ENCODE measurements at places on chromosomes 1 and 21.

- no peak for DNase-seq
These were observed 904 bp downstream of the KLF17 start for GRCh38 chr1:44119525-44119924.

- DNase-seq = no peak
These were observed 1699.6 kb downstream of the KCNT2 start for GRCh38 chr1:194908643-194909042.

DNA sequence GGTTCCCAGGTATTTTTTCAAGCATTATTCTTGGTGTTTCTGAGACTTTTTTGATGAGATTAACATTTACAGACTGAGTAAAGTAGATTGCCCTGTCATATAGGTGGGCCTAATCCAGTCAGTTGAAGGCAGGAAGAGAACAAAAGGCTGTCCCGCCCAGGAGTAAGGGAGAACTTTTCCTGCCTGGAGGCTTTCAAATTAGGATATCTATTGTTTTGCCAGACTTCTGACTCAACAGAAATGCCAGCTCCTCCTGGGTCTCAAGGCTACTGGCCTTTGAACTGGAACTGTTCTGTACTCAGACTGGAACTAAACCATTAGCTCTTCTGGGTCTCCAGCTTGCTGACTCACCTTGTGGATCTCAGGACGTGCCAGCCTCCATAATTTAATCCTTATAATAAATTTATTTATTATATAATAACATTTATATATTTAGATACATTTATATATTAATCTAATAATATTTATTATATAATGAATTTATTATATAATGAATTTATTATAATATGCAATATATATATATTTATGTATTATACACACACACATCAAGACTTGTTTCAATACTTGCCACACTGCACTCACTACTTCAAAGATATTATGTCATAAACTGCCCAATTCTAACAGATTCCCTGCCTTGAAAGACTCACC is 510.8 kb upstream of the B3GALT2 start:
- DNase-seq = no peak

- no peak for DNase-seq
These were observed 135.4 kb upstream of the ATP1B1 start for GRCh38 chr1:168970926-168971659.

DNA sequence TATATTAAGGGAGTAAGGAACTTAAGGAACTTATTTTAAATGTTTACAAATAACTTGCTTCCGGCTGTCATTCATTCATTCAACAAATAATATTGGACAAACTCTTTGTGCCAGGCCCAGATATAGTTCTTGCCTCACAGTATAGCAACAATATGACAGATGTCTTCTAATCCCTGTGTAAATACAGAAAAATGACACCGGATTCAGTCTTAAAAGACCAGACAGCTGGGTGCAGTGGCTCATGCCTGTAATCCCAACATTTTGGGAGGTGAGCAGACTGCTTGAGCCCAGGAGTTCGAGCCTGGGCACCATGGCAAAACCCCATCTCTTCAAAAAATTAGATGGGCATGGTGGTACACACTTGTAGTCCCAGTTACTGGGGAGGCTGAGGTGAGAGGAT is 23.7 kb downstream of the EIF2B3 start:
- no peak for DNase-seq

DNA sequence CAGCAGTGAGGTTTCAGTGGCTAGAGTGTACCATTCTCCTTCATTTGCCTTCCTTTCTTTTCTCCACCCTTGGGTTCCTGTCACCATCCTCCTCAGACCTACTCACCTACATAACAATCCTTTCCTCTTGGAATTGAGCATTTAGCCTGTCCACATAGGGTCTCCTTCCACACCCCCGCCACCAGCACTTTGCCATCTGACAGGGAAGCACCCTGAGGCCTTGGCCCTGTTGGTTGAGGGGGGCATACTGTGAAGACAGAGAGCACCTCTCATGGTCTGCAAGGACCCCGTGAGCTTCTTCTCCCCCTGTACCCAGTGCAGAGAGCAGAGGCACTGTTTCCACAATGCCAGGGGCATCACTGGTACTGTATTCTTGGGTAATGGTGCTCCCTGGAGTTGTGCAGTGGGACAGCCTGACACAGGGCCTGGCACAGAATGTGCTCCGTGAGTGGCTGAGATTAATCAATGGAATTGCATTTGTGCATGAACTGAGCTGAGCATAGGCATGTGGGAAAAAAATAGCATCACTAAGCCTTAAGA is 14.9 kb upstream of the SLC5A9 start:
- no peak for DNase-seq

DNA sequence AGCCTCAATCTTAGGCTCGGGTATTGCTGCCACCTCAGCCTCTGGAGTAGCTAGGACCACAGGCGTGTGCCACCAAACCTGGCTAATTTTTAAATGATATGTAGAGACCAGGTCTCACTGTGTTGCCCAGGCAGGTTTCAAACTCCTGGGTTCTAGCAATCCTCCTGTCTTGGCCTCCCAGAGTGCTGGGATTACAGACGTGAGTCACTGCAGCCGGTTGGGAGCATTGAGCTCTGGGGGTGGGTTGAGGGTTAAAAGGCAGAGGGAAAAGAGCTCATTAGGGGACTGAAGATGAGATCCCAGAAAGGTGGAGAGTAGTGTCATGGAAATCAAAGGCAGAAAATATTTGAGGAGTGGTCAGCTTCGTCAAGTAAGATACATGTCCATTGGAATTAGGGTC is 7.1 kb downstream of the RAD54L start:
- DNase-seq = no peak

- no peak for DNase-seq
These were observed 44.6 kb upstream of the TMEM125 start for GRCh38 chr1:43225168-43225567.

DNA sequence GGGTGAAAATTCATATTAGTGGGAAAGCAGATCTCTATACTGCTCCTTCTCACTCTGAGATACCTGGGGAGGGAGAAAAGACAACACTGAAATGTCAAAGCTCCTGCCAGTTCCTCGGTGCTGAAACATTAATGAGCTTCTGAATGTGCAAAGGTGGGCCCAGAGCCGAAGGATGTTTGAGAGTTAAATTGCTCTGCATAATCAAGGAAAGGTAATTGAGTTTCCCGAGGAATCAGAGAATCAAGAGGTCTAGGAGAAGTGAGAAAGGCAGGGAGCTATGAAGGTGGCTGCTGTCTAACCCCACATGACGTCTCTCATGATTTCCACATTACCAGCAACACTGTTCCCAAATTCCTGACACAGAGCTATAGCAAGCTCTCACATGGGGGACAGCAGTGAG is 346.7 kb downstream of the SMYD3 start:
- no peak for DNase-seq

GRCh38 chr1:167086768-167087167 is 3.4 kb downstream of the GPA33 start:
- no peak for DNase-seq

DNA sequence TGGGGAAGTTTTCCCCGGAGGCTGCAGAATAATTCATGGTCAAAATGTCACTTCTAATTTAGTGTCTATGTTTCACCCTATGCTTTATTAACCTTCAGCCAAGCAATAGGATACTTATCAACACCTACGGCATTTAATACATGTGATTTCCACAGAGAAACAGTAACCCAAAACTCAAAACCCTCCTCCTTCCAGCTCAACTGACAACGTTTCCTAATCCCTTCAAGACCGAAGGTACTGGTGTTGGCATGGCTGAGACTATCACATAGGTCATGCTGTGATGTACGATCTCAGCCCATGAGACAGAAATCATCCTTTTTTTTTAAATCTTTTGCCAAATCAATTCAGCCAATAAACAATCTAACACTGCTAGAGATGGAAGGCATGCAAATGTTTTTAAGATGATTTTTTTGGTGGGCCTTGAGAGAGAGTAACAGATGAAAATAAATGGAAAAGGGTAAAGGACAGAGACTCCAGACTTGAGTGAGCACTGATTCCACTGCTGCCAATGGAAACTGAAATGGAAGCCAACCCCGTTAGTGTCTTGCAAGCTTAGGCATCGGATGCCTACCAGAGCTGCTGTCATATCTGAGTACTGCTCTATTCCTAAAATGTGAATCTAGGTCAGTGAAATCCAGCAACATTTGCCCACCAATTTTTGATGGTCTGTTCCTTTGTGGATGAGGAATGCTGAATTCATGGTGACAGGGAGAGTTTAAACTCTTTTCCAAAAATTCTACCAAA is 63.4 kb upstream of the BCL10 start:
- DNase-seq = no peak

- DNase-seq = no peak
These were observed 175.6 kb downstream of the FCRL5 start for GRCh38 chr1:157376681-157377080.

DNA sequence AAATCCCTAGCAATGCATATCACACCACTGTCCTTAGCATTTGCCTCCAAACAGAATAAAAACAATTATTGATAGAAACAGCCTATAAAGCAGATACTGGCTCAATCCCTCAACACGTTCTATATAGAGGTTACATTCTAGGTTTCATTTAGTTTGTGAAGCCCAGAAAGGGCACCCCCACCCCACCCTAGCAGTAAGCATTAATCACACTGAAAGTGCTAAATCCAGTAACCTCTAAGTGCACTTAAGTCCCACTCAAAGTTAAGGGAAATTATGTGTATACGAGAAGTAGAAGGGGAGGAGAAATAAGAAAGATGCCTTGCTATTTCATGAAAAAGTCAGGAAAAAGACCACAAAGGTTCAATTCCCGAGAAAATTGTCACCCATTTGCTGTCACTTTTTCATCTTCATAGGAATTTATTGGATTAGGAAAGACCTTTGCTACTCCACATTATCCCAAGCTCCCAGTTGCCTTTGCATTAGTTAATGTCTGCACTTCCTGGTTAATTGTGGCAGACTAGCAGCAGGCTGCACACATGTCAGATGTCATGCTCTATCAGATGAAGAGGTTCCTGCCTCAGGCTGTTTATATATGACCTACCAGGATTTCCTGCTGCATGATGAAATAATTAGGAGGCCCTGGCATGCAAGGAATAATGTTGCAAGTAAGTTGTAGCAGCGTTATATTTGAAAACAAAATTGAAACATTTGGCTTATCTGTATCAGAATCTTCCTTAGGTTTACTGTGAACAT is 54.5 kb upstream of the LHX8 start:
- no peak for DNase-seq

DNA sequence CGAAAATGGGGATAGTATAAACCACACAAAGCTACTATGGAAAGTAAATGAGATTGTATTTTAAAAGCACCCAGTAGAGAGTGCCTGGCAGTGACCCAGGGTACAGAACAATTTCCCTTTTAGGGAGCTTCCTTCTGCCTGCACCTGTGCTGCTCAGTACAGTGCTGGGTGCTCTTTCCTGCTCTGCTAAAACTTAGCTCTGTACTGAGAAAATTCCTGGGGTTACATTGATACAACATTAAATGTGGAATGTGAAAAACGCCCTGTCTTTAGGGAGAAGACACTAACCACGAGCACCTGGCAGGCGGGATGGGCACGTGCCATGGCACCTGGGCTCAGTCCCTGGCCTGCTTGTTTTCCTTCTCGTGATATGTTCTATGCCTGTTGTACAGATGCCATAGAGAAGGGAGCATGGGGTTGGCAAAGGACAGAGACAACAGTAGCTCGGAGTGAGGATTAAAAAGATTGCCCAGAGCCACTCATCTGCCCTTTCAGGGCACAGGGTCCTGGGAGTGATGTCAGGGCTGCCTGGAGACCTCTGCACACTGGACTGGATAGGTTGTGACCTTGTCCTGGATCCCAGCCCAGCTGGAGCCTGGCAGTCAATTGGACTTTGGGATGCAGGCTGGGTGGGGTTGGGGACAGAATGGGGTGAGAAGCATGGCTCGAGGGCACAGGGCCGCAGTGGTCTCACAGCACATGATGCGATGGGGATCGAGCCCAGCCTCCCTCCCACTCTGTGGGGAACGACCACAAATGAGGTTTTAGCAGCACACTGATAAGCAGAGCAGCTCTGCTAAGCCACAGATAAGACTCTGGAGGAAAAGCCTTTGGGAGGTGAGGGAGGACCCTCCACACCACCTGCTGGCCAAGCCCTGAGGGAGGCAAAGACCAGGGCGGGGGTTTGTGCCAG is 4.2 kb downstream of the SPATA46 start:
- DNase-seq = peak; percentile 57

GRCh38 chr1:157490467-157491165 is 61.7 kb downstream of the FCRL5 start:
- peak; percentile 88 for DNase-seq

All from transverse colon (tissue), 4 donors.